ENCODE measurements at places on chromosomes 2 and 18.

- no peak for DNase-seq
Measured at GRCh38 chr18:54433857-54434256, 76.2 kb downstream of the C18orf54 start.

- no peak for DNase-seq
Measured at GRCh38 chr2:48397281-48397680, 132.7 kb upstream of the STON1 start.

DNA sequence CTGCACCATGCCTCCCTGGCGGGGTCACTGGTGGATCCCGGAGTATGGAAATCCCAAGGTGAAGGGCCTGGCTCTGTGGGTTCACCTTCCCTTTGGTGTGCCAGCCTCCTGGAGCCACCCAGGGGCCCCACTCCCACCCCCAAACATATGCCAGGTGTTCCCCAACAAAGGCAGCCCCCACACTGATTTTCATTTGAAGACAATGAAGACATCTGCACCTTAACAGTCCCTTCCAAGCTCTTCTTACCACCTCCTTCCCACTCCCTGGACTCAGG is 11.7 kb downstream of the BIN1 start:
- DNase-seq, result no peak

- no peak for DNase-seq
Measured at GRCh38 chr2:106892048-106892447, 6.1 kb upstream of the ST6GAL2 start.

- no peak for DNase-seq
Measured at GRCh38 chr2:158815166-158815565, 20.0 kb downstream of the DAPL1 start.

GRCh38 chr2:205411558-205411957 is 270.7 kb upstream of the NRP2 start:
- no peak for DNase-seq

DNA sequence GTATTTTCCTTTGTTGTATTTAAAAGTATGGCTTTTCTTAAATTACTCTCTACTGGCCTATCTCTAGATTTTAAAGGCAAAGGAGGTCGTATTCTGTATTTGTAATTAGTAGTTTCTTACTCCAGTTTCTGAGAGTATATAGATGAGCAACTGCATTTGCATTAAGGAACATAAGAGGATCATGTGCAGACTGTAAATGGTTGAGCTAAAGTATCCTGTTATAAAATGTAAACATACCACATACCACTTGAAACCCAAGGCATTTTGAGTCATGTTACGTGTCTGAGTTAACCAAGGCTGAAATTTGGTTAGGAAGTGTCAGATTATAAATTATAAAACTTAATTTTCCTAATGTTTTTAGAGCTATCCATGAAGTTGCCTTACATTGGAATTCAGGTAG is 76.3 kb downstream of the GPD2 start:
- no peak for DNase-seq

DNA sequence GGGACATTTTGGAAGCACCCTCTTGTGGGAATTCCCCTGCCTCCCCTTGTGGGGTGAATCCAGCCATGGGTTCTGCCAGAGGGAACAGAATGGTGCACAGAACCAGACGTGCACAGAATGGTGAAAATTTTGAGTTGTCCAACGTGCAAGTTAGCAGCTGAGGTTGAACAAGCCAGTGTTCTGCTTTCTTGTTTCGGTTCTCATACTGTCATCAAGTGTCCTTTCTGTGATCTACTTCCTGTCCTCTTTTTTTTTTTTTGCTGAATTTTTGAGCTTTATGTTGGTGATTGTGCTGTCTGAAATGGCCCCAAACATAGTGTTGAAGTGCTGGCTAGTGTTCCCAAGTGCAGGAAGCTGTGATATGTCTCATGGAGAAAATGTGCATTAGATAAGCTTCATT is 21.5 kb upstream of the REEP1 start:
- DNase-seq, result no peak

Measured in keratinocyte (primary cell).